ENCODE measurements at places on chromosomes 11 and 22.
A peak's percentile ranks its signal among the peaks of the same experiment; 100 is the strongest.

DNA sequence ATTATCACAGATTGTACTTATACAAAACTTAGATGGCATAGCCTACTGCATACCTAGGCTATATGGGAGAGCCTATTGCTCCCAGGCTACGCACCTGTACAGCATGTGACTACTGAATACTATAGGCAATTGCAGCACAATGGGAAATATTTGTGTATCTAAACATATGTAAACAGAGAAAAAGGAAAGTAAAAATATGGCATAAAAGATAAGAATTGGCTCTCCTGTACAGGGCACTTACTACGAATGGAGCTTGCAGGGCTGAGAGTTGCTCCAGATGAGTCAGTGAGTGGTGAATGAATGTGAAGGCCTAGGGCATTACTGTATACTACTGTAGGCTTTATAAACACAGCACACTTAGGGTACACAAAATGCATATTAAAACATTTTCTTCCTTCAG is 13.2 kb downstream of the APOL6 start:
- peak; percentile 46 for DNase-seq

DNA sequence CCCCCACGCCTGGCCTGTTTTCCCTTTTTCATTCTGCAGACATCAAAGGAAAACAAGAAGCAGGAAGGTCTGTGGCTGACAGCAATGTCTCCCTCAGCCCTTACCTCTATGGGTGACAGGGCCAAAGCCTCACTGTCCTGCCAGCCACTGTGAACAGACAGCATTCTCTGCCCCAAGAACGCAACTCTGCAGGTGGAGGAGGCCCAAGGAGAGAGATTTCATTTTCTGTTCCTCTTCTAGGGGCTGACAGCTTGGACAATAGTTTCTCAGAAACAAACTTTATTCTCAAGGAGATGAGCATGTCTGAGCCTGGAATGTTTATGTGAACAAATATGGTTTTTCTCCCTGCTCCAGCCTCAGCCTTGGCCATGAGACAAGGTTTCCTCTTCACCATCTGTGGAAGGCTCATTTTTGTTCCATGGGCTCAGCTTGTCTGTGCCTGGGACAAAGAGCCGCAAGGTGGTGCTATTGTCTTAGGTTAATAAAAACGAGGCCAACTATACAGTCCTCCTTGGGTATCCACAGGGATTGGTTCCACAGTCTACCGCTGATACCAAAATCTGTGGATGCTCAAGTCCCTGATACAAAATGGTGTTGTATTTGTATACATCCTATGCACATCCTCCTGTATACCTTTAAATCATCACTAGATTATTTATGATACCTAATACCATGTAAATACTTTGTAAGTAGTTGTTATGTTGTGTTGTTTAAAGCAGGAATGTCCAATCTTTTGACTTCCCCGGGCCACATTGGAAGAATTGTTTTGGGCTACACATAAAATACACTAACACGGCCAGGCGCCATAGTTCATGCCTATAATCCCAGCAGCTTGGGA is 5.8 kb downstream of the PIWIL3 start:
- peak; percentile 32 for DNase-seq

DNA sequence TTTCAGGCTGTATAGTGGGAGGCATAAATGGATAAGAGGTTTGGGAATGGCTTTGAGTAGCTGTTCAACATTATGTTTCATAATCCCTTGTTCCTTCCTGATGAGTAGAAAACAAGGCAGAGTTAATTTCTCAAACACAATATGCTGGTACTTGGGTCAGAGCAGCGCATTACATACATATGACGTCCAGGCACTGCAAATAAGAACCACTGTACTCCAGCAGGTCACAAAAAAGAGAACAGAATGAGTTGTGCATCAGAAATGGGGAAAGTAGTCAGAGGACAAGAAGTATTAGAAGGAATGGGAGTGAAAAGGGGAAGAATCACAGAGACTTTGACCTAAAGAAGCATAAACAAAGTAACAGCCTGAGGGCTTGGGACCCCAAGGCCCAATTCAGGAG is 44.0 kb upstream of the RDX start:
- DNase-seq: no peak

GRCh38 chr11:33636104-33636503 is 64.5 kb downstream of the C11orf91 start:
- no peak for DNase-seq

GRCh38 chr11:43765194-43765593 is 84.7 kb downstream of the HSD17B12 start:
- DNase-seq: no peak

DNA sequence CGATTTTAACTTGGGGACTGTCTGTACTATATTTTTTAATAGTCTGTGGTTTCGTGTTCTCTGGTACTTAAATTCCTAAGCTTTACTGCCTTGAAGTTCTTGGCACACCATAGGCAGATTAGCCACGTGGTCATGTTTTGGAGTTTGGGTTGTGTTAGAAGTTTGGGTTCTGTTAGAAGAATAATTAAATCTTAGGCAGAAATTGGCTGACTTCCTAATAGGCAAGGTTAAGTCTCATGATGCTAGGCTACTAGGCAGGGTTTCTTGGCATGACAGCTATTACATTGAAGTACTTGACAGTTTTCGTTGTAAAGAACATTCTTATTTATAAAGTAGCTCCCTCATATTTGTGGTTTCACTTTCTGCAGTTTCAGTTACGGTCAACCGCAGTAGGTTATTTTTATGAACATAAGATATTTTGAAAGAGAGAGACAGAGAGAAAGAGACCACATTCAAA is 30.0 kb upstream of the MMP7 start:
- DNase-seq: peak; percentile 16

- DNase-seq: no peak
Observed at GRCh38 chr11:15539645-15540044, 424.9 kb downstream of the INSC start.

DNA sequence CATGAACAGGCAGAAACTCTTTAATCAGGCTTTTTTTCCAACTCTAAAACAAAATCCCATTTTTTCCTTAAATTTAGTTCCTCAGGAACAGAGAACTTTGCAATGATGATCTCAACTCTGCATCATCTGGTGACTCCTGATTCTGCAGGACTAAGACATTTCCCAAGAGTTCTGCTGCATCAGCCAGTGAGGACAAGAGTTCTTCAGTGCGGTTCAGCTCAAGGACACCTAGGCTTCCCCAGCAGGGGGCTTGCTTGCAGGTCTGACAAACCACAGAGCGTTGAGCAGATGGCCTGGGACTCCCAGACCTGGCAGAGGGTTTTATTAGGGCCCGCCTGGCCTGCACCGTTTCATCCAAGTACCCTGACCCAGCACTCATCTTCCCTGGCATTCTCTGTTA is 6.4 kb downstream of the CDCA5 start:
- DNase-seq: no peak

GRCh38 chr11:27111896-27112295 is 71.3 kb downstream of the BBOX1 start:
- no peak for DNase-seq

DNA sequence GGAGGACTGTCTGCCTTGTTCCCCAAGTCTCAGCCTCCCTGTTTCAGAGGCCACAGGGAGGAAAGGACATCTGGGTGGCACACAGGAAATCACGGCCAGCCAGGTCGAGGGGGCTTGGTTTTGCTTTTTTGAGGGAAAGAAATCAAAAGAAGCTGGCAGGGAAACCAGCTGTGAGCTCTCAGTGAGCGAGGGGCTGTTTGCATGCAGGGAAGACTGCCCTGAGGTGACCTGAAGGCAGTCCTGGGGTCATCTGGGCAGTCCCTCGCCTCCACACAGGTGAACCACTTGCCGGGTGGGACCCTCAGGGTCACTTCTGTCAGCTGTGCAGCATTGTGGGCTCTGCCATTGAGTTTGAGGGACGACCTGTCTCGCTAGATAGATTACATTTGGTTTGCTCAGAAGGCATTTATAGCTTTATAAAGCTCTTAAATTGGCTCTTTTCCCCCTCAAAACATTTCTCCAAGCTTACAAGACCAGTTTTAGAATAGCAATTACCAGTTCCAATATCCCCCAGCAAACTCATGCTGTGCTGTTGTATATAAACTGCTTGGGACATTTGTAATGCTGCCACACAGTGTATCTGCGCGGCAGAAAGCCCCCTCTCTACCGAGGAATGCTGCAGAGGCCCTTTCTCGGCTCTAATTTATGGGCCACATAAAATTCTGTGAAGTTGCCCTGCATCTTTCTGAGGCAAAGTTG is 28.3 kb downstream of the PKNOX2 start:
- no peak for DNase-seq

GRCh38 chr11:2883979-2884815 is 1.4 kb downstream of the CDKN1C start:
- no peak for DNase-seq

- no peak for DNase-seq
Observed at GRCh38 chr11:119784421-119784820, 55.4 kb upstream of the NECTIN1 start.

DNA sequence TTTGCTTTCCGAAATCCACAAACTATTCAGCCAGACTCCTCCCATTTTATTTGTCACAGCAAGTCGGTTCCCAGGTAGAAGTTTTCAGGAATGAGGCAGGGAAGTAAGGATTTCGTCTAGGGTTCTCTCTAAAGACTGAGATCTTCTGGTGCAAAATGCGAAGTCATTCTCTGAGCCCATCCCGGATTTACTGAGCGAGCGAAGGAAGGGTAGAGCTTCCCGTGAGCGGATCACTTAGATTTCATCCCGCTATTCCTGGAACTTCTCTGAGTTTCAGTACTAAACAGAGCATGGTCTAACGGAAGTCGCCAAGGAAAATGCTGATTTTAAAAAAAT is 3.1 kb upstream of the CALCA start:
- DNase-seq: no peak

DNA sequence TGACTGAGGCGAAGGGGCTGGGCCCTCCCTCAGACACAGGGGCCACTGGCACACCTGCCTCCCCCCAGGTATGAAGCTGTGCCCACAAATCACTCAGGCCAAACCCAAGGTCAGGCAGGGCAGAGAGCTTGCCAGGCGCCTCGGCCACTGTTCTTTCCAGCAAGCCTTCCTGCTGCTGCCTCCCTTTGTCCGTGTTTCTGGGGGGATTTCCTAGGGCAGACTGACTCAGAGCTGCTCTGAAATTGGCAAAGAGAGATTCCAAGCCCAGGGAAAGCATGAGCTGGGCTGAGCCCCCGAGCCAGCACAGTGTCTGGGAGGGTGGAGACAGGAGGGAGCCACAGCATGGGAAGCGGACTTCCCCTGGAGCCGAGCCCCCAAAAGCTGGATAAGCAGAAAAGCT is 33.2 kb downstream of the PPP2R1B start:
- DNase-seq: peak; percentile 68

DNA sequence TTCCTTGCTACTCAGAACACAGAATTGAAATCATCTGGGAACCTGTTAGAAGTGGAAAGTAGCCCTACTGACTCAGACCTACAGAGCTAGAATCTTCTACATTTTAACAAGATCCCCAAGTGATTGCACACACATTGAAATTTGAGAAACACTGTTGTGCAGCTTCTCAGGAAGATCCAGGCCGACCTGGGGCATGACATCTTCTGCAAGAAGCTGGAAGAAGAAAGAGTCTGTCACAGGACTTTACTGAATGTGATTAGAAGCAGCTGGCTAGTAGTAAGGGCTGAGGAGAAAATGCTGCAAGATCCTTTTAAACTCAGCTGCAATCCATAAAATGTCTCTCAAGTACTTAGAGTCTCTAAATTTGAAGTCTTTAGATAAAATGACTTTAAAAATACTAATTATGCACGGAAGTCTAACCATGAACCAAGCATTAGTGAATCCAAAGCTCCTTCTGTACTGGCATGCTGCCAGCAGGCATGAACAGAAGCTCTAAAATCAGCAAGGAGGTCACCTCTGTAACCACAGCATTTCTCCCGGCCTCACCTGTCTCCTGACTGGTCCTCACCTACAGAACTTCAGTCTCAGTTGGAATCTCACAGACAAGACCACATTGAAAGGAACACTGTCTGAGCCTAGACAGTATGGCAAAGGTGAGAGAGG is 85.0 kb downstream of the SERGEF start:
- DNase-seq: peak; percentile 78

- DNase-seq: no peak
Observed at GRCh38 chr11:3225159-3225758, 6.6 kb upstream of the MRGPRG start.

GRCh38 chr22:17638182-17638431 is 450 bp upstream of the BCL2L13 start:
- DNase-seq: no peak

DNA sequence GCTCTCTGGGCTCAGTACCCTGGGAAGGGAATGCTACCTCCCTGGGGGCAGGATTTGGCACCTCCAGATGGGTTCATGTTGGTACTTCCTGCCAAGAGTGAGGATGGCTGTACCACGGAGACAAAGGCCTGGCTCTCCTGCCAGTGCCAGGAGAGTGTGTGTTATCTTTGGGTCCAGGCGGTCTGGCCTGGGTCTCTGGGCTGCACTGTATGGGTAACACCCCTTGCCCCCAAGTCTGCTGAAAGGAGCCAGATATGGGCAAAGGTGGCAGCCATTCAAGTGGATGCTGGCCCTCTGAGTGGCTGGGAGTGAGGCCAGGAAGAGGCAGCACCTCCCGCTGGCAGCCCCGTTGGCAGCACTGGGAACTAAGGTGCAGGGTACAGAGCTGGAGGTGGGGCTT is 91.5 kb downstream of the NECTIN1 start:
- DNase-seq: no peak

- no peak for DNase-seq
Observed at GRCh38 chr11:128848815-128849455, 18.2 kb downstream of the KCNJ1 start.

Data from AG04450 (cell line).